ENCODE measurements at places on chromosomes 2 and 18.

DNA sequence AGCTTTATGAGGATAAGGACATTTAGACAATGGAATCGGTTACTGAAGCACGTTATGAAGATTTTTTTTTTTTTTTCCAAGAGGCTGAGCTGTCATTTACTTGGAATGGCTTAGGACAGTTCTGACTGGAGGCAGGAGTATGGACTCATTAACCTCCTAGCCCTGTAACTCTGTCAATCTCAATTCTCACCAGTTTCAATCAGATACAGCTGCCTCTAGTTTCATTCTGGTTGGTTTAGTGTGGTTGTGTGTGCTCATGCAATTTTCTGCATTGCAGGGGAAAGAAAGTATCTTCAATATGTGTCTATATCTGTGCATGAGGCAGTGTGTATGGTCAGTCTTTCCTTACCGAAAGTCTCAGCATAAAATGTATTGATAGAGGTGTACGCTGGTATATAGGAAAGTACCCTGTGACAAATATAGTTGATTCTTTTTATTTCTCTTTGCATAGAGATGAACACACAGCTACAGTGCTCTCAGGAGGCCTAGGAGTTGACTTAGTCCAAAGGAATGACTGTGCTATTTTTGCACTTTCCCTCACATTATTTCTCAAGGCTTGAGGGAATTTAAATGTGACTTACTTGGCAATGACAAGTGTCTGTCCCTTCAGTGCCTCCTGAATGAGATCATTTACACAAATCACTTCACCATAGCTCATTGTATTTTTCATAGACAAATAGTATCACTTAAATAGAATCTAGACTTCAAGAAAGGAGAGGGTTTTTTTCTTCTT is 50.5 kb upstream of the GRB14 start:
- DNase-seq, result no peak

GRCh38 chr2:111029181-111029927 is 91.4 kb upstream of the BCL2L11 start:
- DNase-seq, result no peak

DNA sequence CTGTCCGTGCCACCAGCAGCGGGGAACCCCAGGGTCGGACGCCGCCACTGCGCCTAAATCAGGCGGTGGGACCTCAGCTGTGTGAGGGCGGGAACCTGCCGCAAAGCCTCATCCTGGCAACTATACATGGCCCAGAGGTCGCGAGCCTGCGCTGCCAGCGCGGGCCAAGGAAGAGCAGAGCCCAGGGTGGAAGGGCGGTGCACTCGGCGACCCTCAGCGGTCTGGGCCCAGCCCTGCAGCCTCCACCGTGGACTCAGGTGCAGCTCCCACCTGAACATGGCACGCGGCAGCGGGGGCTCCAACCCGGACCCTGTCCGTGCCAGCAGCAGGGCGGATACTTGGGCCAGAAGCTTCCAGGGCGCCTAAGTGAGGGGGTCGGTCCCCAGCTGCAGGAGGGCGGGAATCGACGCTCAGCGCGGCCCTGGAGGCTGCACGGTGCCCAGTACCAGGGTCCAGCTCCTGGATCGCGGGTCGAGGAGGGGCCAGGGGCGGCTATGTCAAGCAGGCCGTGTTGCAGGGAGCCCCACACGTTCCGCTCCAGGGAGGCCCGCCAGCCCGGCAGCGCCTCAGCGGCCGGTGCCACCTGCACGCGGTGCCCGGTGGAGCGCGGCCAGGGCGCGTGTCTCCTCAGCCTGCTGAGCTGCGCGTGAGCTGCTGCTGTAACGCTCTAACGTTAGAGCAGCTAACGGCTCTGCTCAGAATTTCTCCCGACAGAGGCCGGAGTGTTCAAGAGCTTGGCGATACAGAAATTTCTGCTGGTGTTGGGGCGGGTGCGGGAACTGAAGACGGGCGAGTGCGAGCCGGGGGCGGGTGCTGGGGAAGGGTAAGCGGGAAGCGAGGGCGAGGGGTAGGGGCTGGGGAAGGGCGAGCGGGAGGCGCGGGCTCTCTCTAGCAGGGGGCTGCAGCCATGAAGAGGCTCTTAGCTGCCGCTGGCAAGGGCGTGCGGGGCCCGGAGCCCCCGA is at the start of gene ANKRD30B:
Gene ANKRD30B, plus strand, starts transcription at position 660 of the 962 bp plus-strand sequence. Its CDS starts 248 bp downstream, at position 908.
- no peak for DNase-seq

GRCh38 chr18:74204526-74205152 is 56.3 kb downstream of the TIMM21 start:
- no peak for DNase-seq

DNA sequence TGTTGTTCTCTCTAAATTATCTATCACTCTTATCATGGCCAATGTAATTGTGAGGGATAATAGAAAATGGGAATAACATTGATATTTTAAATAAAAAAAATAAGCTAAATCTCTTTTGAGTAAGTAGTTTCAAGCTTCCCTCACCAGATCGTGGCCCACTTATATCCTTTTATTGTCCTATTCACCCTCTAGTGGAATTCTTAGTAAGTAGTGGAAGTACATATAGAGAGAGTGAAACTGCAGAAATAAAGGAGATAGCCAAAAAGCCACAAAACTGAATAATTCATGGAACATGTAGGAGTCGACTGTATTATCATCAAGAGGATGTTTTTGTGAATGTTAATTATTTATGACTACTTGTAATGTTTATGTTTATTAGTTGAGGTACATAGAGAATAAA is 66.1 kb upstream of the DTNA start:
- no peak for DNase-seq
